ENCODE measurements at places on chromosomes 12 and 14.
A peak's percentile ranks its signal among the peaks of the same experiment; 100 is the strongest.

DNA sequence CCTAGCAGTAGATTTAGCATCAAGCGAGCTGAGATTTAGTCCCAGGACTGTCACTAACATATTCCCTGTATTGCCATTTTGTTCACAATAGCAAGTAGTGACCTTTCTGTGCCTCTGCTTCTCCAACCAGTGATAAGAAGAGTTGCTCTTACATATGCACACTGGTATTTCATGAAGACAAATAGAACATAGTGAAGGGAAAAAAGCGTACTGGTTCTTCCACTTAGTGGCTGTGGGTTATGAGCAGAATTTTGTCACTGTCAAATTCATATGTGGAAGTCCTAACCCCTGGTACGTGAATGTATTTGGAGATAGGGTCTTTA is 12.3 kb upstream of the PPFIBP1 start:
- DNase-seq = no peak

DNA sequence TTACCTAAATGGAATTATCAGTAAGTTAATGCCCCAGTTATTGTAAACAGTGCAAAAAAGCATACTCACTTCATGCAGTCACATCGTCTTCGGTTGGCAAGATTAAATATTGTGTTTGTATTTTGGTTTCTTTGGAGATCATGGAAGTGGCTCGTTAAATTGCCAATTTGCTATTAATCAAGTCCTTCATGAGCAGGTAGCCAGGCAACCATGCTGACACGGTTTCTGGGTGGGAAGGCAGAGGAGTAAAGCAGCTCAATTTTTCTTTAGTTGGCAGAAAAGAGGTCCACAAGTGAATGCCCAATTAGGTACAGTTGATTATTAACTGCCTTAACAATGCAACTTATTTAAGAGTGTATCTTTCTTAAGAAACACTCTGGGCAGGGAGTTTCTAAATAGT is 43.9 kb downstream of the PPP4R3A start:
- DNase-seq = no peak

- DNase-seq = no peak
Observed at GRCh38 chr14:68637106-68638021, 155.5 kb downstream of the ZFP36L1 start.

- no peak for DNase-seq
Observed at GRCh38 chr12:64450711-64451486, 1.0 kb upstream of the TBK1 start.

DNA sequence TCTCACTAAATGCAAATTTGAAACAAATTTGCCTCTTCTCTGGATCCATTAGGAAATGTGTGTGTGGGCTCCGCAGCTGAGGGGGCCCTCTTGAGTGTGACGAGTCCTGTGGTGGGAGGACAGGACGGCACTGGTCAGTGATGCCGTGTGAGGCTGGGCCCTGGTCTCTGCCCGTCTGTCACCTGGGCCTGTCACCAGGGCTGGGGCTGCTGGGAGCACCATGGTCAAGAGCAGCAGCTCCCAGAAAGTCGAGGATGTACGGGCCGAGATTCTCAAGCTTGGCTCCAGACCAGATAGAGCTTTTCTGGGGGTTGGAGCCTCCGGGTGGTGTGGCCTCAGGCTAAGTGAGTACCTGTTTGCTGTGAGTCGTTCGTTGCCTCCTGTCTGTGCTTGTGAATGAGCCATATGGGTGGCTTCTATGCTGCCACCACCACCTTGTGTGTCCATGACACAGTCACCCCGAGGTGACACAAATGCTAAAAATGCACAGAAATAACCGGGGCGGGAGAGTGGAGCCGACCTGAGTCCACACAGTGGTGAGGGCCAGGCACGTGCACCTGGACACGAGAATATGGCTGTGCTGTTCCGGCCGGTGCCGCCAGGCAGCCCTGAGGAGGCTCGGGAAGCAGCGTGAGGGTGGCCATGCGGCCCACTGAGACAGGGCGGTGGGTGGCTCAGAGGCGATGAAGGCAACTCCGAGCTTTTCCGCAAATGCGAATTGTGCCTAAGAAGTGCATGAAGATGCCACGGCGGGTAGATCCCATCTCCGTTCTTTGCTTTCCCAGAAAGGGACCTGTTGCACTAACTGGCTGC is 8.7 kb downstream of the PGAM5 start:
- DNase-seq = no peak

- no peak for DNase-seq
Observed at GRCh38 chr14:87601036-87601435, 391.9 kb downstream of the GALC start.

DNA sequence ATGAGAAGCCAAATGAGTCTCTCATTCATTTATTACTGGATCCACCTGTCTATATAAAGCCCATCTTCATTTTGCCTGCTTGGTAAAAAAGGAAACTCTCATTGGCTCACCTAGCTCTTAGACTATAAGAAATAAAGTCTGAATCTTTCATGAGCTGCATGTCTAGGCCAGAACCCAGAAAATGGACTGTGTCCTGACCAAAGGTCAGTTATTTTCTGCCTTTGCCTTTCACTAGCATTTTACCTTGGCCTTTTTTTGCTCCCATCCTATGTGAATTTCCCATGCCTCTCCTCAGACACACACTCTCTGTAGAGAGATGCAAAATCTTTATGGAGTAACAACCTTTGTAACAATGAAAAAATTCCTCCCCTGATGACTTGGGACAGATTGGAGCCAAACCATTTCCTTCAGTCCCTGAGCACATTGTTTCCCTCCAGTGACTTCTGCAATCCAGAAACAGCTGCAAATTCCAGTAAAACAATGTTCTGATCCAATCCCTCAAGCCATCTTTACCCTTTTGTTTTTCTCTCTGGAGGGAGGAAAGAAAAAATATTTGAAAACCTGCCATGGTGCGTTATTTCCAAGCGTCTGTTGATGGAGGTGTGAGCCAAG is 33.6 kb upstream of the MAP3K9 start:
- DNase-seq = no peak

- DNase-seq = no peak
Observed at GRCh38 chr12:30357766-30358490, 337.7 kb downstream of the IPO8 start.

- DNase-seq = no peak
Observed at GRCh38 chr12:47267571-47267970, 187.8 kb upstream of the AMIGO2 start.

DNA sequence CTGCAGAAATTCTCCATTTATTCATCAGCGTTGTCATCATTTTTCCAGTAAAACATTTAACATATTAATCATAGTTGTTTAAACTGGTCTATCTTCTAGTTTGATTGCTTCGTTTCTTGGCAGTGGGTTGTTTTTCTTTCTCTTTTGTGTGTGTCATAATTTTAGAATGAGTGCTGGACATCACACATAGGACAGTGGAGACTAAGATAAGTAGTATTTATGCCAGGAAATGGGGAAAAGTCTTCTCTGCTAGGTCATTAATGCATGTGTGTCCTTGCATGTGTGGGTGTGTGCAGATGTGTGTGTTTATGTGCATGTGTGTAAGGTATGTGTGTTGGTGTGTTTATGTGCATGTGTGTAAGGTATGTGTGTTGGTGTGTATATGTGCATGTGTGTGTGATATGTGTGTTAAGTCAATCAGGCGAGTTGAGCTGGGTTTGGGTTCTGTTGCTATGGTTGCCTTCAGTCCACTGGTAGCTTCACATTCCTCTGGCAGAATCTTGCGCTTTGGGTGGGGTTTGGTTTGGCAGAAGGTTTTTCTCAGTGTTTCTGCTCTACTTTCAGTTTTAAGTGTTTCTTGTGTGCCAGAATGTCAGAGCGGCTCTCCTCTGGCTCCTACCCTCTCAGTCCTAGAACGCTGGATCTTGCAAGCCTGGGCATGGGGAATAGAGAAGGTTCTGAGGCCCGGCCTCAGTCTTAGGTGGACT is 7.8 kb upstream of the ADGRD1 start:
- DNase-seq = peak; percentile 44

GRCh38 chr14:32006263-32007110 is 70.6 kb upstream of the ARHGAP5 start:
- no peak for DNase-seq

DNA sequence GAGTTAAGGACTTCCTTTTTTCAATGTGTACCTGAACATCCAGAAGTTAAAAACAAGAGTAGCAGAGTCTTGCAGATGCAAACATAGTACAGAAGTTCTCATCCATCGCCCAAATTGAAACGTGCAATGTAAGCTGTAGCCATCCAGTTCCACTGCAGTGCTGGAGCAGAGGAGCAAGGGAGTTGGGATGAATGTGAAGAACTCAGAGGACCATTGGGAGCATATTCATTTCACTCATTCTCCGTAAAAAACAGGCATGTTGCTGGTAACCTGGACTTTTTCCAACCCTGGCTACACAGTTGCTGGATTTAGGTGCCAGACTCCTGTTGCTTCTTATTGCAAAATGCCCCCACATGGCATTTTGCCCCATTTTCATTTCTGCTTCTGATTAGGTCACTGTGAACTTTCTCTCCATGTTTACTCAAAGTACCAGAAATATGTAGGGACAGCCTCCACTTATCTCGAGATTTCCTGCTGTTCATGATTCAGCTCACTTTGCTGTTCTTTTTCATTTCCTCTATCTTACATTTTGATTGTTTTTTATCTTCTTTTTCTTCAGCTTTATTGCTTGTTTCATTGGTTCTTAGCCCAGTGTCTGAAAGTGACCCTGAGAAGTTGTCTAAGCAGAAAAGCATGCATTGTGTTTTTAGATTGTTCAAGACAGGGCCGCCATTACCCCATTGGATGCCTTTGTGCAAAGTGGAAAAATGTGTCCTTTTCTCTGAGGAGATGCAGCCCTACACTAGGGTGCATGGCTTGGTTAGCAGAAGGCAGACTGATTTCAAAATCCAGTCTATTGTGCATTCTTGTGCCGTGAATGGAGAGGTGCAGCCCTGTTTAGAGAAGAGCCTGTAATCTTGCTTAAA is 109.0 kb upstream of the AMIGO2 start:
- peak; percentile 89 for DNase-seq

GRCh38 chr14:20680843-20681347 is 3.5 kb upstream of the RNASE4 start:
- no peak for DNase-seq

DNA sequence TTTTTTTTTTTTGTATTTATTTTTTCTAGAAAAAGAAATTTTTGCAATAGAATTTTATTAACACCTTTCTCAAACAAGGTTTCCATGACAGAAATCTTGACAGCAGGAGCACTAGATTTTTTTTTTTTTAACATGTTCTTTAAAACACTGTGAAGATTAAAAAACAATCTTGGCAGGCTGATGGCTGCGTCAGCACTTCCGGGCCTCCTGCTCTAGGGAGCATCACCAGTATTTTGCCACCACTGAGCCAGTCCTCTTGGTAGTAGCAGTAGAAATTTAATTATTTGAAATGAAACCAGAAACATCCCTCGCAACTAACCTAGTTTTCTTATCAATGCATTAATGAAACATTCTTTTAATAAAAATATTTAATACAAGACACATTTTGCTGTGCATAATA is 99.6 kb downstream of the APAF1 start:
- no peak for DNase-seq

DNA sequence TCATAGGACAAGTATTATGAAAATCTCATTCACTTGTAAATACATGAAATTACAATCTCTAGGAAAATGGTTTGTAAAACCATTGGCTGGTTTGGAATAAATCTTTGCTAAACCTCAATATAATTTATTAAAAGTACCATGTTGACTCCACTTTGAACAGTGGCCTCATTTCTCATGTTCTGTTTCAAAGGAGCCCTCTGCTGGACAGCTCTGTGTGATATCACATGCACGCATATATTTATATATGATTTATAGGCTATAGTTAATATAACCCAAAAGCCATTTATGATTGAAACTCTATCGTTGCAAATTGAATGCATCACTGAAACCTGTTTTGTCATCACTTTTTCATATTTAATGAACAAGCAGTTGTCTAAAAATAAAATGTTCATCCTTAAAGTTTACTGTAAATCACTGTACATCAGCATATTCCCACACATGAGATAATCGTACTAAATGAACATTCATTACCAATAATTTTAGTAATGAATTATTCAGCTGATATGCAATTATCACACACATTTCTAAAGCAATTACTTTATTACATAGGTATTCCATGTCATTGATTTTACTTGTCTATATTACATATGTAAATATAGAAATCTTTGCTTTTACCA is 493.8 kb downstream of the NPAS3 start:
- peak; percentile 14 for DNase-seq

DNA sequence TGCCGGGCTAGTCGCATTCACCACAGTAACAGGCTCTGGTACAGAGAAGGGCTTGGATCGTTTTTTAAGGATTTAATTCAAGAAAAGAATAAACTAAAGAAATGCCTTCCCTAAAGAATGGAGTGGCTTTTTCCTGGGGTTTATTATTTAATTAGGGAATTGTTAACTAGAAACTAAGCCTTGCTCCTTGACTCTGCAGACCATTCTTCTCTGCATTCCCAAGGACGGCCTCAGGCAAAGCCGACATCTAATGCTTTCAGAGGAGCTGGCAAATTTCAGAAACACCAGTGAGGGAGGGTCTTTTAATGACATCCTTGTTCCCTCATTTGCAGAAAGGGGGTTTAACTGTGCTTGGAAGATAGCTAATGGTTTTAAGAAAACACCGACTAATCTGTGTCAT is 174.0 kb downstream of the EGLN3 start:
- DNase-seq = no peak

GRCh38 chr12:122227341-122227740 is 1.5 kb upstream of the DIABLO start:
- no peak for DNase-seq

DNA sequence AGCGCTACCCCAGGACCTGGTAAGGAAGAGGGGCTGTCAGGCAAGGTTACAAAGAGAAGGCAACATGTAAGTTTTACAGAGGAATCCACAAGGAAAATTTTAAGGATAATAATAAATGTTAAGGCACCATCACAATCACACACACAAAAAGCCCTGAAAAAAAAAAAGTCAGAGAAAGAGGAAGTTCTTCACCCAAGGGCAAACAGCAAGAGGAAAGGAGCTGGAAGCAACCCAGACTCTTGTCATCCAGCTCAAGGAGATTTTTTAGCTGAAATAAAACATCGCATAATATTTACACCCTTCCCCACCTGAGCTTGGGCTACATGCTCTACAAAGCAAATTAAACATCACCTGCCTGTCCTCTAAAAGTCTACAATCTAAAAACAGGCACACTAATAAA is 9.5 kb downstream of the SPTB start:
- DNase-seq = no peak

DNA sequence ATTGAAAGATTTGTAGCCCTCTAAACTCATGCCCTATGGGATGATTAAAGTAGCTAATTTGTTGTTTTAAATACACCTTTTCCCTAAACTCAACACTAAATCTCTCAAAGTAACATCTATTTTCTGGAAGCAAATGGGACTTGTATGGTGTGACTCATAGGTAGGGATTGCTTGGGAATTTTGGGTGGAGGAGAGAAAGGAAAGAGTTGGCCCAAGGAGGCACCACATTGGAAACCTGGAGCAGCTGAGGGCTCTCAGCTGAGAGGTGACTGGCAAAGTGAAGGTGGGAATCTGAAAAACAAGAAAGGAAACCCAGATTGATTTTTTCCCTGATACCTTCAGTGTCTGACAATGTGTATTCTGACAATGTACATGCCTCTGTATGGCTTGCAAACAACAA is 114.8 kb upstream of the PRICKLE1 start:
- no peak for DNase-seq

All from AG09319 (cell line).